Endothelial cell of coronary artery (primary cell): ENCODE measurements at places on chromosomes 13 and 19. TPM values are rescaled to one million over a fixed set of nuclear protein-coding genes. Genes with fewer than 3 reads are reported as not detected.

Gene SMIM44
- total RNA-seq: not detected in 2 replicates

Gene ZGLP1
- total RNA-seq: 0.27 and 0.38 TPM in 2 replicates

Gene VAV1
- total RNA-seq: not detected in 2 replicates

Gene MUC16
- under 0.01 TPM in 1 of 2 replicates, not detected in the other for total RNA-seq

Gene SOX1
- not detected in 2 replicates for total RNA-seq

Gene COX7A1
- 4.4 and 15.4 TPM in 2 replicates for total RNA-seq

Gene CABP5
- not detected in 2 replicates for total RNA-seq

Gene CNN1
- total RNA-seq: 2.0 and 6.9 TPM in 2 replicates

Gene MBD3L2
- total RNA-seq: not detected in 2 replicates
